ENCODE measurements at places on chromosomes 6 and 20. TPM values are rescaled to one million over a fixed set of nuclear protein-coding genes. Genes with fewer than 3 reads are reported as not detected.

DNA sequence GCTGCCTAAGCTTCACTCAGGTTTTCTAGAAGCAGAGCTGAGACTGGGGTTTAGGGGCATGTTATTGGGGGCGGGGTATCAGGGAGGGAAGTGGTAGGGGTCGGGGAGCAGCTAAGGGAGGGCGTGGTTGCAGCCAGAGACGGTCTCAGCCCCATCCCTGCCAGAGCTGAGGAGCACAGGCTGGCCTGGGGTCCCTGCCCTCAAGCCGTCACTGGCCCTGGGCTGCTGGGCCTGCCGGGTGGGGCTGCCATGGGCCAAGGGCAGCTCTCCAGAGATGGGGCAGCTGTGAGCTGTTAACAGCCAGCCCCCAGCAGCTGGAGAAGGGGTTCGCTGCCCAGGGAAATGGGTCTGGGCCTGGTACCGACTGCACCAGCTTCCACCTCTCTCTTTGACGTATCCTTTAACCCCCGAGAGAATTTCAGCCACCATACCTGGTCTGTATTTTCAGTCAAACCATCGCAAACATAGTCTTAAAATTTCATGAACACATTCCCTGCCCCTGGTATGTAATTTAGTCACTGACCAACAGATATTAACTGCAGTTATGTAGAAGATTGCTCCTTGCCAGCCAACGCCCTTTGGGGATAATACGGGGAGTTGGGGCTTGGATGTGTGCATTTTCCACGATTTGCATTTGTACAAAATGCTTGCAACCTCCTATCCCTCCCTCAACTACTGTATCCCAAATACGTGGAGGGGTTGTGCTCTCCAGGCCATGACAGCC lies 253.4 kb downstream of the TAF4 start:
- DNase-seq, result no peak

- no peak for DNase-seq
Observed at GRCh38 chr6:160042014-160042773, 73.3 kb downstream of the IGF2R start.

DNA sequence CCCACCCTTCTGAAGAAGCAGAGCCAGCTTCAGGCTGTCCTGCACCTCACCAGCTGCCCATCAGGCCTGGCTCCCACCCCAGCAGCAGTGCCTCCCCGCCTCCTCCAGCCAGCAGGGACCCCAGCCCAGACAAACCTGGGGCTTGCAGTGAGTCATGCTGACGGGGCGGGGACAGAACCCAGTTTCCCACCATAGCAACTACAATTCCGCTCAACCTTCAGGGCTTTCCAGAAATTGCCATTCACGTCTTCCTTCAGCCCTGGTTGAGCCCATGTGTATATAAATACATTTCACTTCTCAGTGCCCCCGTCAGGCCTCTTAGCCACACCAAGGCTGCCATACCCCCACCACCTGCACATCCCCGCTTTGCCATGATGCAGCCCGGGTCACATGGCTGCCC lies 4.4 kb downstream of the SPDEF start:
- no peak for DNase-seq

DNA sequence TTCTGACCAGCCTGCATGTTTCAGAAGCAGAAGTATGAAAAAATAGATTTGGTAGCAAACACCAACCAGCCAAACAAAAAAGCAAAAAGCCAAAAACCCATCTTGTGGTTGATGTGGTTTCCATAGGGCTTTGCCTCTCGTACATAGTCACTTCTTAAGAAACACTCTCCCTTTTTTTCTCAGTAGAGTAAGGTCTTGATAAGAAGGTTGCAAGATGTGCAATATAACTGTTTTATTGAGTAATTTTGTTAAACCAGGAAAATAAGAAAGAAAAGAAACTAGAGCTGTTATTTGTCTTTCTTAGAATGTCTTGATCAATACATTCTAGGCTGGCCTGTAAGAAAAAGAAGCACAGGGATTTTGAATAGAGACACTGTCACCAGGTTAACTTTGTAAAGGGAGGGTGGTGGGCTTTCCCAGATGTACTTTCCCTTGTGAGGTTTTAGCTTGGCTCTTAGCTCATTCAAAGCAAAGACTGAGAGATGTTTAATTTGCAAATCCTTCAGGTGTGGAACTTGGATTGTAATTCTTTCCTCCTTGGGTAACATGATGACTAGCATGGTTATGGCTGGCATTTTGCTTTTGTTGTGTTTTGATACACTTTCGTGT lies 49.7 kb downstream of the AKAP12 start:
- no peak for DNase-seq

BTN1A1 gene
- not detected for total RNA-seq
